ENCODE measurements at places on chromosomes 4 and X.

DNA sequence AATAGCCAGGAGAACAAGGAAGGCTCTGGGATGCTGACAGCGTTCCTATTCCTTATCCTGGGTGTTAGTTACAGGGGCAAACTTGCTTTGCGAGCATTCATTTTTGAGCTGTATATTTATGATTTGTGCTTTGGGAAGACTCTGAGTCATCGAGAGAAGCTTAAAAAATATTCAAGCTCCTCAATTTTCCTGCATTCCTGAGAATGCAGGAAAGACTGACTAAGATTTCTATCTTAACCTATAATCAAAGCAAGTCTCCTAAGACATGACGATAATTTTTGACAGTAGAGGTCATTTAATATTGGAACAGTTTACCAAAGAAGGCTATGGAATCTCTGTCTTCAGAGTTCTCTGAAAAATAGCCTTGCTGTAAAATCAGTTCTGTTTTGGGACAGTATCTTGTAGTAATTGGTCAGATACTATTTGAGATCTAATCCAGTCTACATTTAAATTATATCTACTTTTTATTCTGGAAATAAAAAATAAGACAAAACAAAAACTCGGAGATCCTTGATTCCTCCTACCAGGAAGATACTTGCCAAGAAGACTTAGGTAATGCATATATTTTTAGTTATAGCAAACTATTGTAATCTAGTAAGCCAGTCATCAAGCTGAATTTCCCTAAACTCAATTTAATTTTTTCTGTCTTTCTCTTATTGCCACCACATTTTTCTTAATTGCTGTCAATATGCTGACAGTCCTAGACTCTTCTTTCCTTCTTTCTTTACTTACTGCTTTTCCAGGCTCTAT, 31.7 kb downstream of the BBS12 start:
- DNase-seq: no peak

GRCh38 chr4:22607382-22607781, 85.4 kb upstream of the GBA3 start:
- peak; percentile 64 for DNase-seq

DNA sequence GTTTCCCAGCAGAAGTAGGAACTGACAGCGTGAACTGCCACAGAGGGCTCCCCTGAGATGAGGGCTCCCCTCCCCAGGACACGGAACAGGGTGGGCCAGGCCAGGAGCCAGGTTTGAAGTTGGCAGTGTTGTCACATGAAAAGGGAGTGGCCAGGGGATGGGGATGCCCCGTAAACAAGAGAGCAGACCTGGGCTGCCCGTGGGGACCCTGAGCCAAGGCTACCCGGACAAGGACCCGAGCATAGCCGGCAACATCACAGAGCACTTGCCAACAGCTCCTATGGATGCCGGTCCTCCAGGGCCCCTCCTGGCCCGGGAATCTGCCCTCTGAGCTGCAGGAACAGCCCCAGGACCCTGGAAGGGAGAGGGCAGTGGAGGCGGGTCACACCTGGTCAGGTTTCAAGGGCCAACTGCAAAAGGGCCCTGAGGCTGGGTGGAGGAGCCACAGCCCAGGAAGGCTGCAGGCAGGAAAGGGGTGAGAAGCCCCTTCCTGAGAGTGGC, 102.1 kb downstream of the CPZ start:
- no peak for DNase-seq

DNA sequence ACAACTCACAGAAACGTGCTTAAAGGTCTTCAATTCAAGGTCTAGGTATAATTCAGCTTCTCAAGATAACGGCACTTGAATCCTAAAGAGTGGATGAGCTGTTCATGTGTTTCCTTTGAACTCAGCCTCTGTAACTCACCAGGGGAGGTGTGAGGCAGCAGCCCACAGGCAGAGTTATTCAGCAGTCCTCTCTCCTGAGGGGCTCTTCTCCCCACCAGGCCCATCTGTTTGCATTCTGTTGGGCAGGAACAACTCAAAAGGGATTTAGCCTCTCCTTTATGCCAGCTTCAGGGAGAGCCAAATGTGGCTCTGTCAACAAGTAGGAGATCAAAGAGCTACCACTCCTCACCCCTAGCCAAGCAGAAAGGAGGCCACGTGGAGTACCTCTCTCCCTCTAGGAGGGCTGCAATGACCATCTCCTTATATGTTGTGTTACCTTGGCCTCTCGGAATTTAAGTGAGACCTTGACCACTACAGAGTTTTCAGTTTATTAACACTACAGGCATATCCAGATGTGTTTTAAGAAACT, 151.2 kb downstream of the SPATA18 start:
- DNase-seq: no peak

- no peak for DNase-seq
Observed at GRCh38 chrX:106415276-106415895, 196.4 kb upstream of the RADX start.

DNA sequence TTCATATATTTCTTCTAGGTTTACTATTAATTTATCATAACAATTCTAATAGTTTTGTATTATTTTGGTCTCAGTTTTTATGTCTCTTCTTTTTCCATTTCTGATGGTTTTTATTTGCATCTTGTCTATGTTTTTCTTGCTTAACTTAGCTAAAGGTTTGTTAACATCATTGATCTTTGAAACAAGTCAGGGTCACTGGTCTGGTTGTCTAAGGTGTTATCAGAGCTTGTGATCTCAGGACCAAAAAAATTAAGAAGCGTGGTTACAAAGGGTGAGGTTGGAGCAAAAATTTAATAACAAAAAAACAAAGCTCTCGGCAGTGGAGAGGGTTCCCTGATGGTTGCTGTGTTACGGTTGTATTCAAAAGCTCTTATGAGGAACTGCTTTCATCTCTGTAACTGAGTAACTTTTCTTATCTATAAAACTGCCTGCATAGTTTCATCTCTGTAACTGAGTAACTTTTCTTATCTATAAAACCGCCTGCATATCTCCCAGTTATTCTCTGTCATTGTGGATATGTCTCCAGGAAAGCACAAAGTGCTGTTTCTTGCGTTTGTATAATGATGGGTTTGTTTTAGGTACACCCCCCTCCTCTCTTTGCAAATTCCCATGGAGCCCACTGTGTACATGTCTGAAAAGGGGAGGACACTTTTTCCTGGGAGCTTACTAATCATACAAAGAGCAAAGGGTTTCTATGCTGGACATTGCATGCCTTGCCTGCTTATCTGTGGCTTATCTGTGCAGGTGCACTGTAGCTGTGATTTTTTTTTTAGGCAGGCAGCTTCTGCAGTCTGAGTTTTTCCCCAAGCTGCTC, 62.4 kb upstream of the UGT2B15 start:
- no peak for DNase-seq

- DNase-seq: no peak
Observed at GRCh38 chr4:101885574-101885973, 95.0 kb downstream of the BANK1 start.

DNA sequence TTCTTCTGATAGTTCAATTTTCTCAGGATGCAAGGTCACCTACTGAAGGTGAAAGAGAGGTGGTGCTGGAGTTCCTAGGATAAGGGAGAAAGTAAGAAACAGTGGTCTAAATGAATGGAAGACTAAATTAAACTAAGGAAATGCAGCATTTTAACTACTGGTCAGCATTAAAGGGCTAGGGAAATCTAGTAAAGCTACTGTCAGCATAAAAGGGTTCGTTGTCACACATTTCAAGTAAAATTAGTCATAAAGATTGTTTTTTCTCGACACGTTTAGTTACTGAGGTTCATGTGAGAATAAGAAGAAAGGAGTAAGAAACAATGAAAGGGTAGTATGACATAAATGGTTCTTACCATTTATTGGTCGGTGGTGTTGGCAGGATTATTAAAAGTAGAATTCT, 40.0 kb upstream of the COX18 start:
- DNase-seq: no peak

- no peak for DNase-seq
Observed at GRCh38 chr4:65096630-65097029, 573.7 kb downstream of the EPHA5 start.

GRCh38 chr4:122854447-122855352, 28.1 kb downstream of the FGF2 start:
- DNase-seq: no peak

DNA sequence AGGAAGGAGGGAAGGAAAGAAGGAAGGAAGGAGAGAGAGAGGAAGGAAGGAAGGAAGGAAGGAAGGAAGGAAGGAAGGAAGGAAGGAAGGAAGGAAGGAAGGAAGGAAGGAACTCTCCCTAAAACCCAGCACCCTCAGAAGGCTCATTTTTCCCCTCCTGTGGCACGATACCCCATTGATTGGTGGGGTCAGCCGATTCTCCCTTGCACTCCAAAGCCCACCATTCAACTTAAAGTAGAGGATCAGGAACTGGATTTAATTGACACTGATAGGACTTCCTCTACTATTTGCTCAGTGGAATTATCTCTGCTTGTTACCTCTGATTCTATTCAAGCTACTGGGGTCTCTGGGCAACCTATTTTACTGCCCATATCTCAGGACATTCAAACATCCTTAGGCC, 199.2 kb upstream of the MAOA start:
- DNase-seq: no peak

- no peak for DNase-seq
Observed at GRCh38 chr4:79198951-79199587, 126.8 kb downstream of the NAA11 start.

DNA sequence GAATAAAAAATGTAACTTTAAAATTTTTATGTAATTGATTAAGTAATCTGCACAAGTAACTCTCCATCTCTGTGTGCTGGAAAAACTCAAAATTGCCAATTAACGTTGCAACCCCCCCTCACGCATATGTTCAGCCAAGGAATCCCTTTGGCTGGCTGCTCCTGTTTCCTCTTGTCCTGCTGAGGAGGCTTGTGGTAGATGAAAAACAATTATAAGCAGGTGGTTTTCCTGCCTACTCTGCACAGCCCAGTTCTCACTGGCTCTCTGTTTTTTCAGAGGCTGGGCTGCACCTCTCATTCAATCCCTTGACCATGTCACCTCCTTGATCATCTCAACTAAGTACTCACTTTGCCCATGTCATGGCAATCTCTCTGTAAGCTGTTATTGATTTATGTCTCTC, 1068.4 kb downstream of the ARAP2 start:
- DNase-seq: no peak

DNA sequence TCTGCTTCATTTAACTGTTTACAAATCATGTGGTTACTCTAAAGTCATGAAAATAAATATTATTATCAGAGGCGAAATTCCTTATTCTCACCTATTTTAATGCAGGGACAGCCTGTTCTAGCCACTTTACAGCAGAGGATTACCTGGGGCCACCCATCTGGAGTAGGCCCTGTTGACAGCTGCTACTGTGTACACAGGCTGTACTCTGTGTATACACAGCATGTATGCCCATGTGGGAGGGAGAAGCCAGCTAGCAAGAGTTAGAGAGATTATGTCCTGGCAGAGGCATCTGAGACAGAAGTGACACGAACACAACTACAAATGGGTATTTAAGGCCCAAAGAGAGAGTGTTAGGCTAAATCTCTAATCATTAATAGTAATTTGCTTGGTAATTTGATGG, 62.1 kb downstream of the GPRIN3 start:
- DNase-seq: no peak

- no peak for DNase-seq
Observed at GRCh38 chr4:121510341-121510874, 129.6 kb upstream of the QRFPR start.

GRCh38 chr4:76823495-76823894, 74.4 kb downstream of the SOWAHB start:
- DNase-seq: no peak

- no peak for DNase-seq
Observed at GRCh38 chrX:19350941-19351384, 7.2 kb downstream of the PDHA1 start.

GRCh38 chrX:117532339-117532738, 584.3 kb downstream of the KLHL13 start:
- no peak for DNase-seq

- DNase-seq: no peak
Observed at GRCh38 chr4:40992472-40993295, 221.7 kb downstream of the APBB2 start.

DNA sequence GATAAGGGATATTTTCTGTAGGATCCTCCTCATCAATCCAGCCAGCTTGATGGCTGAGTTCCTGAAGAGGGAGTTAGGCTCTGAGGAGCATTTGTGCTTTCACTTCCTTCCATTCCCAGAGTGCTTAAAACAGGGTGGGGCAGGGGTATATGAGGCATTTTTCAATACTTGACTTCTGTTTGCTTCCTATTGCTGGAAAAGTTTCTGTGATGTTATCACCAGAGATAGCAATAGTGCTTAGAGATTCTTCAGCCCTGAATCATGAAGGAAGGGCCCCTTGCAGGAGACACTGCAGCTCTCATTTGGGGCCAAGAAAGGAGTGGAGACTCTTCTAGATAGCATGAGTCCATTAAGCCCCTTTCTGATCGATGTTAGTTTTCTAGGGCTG, 166.7 kb upstream of the RPS6KA3 start:
- DNase-seq: no peak

- DNase-seq: no peak
Observed at GRCh38 chr4:122548886-122549630, 71.8 kb downstream of the IL21 start.

DNA sequence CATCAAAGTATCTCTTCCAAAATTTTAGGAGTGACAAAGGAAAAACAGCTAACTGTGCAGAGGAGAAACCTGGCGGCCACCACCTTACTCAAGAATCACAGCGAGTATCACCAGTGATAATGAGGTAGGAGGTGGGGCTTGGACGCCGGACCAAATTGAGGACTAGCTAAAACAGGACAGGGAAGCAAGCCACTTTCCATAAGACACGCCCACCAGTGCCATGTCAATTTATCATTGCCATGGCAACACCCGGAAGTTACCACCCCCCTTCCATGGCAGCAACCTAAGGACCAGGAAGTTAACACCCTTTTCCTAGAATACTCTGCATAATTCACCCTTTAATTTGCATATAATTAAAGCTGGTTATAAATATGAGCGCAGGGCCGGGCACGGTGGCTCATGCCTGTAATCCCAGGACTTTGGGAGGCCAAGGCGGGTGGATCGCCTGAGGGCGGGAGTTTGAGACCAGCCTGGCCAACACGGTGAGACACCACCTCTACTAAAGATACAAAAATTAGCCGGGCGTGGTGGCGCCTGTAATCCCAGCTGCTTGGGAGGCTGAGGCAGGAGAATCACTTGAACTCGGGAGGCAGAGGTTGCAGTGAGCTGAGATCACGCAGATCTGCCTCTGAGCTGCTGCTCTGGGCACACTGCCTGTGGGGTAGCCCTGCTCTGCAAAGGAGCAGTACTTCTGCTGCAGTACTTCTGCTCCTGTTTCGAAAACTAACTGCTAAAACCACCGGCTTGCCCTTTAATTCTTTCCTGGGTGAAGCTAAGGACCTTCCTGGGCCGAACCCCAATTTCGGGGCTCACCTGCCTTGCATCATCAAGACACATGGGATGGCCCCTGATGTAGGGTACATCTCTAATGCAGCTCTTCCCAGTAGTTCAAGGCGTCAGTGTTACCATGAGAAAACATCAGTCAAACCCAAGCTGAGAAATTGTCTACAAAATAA, 116.7 kb downstream of the HMX1 start:
- no peak for DNase-seq

GRCh38 chr4:104735174-104735573, 240.5 kb upstream of the CXXC4 start:
- DNase-seq: no peak

GRCh38 chr4:89067417-89067816, 10.4 kb upstream of the FAM13A start:
- DNase-seq: no peak
